SK-N-SH (cell line): ENCODE measurements at places on chromosomes 5 and 9. TPM values are rescaled to one million over a fixed set of nuclear protein-coding genes. Genes with fewer than 3 reads are reported as not detected.
A peak's percentile ranks its signal among the peaks of the same experiment; 100 is the strongest.

- H3K36me3 ChIP-seq: no peaks in the 10 kb centered on the region
- no peak overlapping the region for H3K27ac ChIP-seq
- DNase-seq: no peak
- H3K4me1 ChIP-seq: peaks cover under 1% of the 10 kb centered on the region; the same call in 1 of the 2 replicates
- no peak overlapping the region for H3K4me3 ChIP-seq
- H3K27me3 ChIP-seq: no peaks in the 10 kb centered on the region
These were observed 331.3 kb downstream of the NSG2 start for GRCh38 chr5:174376726-174377373.

DNA sequence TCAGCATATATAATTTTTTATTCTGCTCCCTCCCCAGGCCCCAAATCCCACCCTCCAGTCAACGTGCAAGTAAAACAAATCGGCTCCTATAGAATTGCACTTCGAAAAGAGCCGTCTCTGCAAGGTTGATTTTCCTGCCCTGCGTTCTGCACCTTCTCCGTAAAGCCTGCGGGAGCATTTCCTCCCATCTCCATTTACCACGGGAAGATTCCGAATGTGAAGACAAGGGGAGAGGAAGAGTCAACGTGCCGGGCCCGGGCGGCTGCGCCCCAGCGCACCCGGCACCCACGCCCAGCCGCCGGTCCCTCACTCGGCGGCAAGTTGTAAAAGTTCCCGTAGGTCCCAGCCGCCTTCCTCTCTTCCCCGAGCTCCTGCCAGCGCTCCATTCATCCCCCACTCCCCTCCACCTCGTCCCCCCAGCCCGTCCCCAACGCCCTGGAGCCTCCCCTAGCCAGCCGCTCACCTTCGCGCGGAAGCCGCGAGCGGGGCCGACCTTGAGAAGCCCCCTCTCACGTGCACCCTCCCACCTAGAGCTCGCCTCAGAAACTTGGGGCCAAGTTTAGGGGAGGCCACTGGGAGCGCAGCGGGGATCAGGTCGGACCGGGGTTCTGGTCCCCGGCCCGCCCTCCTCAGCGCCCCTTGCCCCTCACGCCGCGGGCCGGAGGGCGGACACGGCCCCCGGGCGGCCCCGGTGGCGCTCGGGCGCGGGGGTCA is 431 bp downstream of the BNC2 start:
- peak overlapping the region; percentile 30; the same call in 1 of the 2 replicates for H3K27ac ChIP-seq
- DNase-seq: peak; percentile 67
- H3K36me3 ChIP-seq: no peaks in the 10 kb centered on the region
- peaks cover 11% of the 10 kb centered on the region for H3K4me1 ChIP-seq
- no peaks in the 10 kb centered on the region for H3K27me3 ChIP-seq

DNA sequence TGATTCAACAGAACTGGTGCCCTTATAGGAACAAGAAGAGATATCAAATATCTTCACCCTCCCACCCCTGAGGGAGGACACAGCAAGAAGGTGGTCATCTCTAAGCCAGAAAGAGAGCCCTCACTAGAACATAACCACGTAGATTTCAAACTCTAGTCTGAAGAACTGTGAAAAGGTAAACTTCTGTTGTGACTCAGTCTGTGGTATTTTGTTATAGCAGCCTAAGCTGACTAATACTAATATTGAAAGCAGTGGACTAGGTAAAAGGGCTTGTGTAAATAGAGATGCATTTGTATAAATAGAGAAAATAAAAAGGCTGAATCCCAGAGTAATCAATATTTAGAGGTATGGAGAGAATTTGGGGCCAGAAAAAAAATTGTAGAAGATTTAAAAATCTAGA is 157.6 kb upstream of the CCNH start:
- H3K4me3 ChIP-seq: no peak overlapping the region
- H3K4me1 ChIP-seq: no peaks in the 10 kb centered on the region
- H3K36me3 ChIP-seq: no peaks in the 10 kb centered on the region
- no peak overlapping the region for H3K27ac ChIP-seq
- H3K27me3 ChIP-seq: no peaks in the 10 kb centered on the region
- DNase-seq: no peak

DNA sequence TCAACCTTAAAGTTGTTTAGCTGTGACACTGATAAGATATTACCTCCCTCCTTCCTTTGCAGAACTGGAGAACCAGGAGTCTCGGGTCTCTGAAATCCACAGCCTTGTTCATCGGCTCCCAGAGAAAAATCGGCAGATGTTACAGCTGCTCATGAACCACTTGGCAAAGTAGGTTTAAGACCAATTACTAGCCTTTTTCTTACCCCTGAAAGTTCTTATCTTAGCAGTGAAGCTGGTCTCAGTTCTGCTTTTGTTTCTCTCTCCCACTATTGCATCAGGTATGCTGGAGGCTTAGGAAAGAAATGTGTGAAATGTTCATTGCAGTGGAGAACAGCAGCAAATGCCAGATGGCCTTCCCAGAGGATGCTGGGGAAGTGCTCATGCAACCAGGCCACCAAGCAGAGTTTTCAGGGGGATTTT is 287.4 kb downstream of the ARHGAP26 start:
- no peak for DNase-seq
- H3K4me3 ChIP-seq: no peak overlapping the region
- peaks cover 47% of the 10 kb centered on the region for H3K36me3 ChIP-seq
- H3K4me1 ChIP-seq: no peaks in the 10 kb centered on the region; the same call in 1 of the 2 replicates
- H3K27me3 ChIP-seq: no peaks in the 10 kb centered on the region
- no peak overlapping the region for H3K27ac ChIP-seq

DNA sequence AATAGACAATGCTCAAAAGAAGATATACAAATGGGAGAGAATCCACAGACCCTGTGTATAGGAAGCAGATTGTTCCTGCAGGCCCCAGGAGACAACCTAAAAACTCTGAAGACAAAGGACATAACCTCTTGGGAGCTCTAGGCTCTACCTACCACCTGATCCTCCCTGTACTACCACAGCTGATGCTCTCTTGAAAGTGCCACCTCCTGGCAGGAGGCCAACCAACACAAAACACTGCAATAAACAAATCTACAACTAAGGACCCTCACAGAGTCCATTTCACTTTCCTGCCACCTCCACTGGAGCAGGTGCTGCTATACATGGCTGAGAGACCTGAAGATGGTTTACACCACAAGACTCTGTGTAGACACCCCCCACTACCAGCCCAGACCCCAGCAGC is 49.0 kb downstream of the STARD4 start:
- peaks cover 4% of the 10 kb centered on the region for H3K36me3 ChIP-seq
- H3K27ac ChIP-seq: no peak overlapping the region
- H3K27me3 ChIP-seq: no peaks in the 10 kb centered on the region
- H3K4me1 ChIP-seq: no peaks in the 10 kb centered on the region

- H3K4me3 ChIP-seq: no peak overlapping the region
- no peak for DNase-seq
- H3K27me3 ChIP-seq: no peaks in the 10 kb centered on the region
- no peaks in the 10 kb centered on the region; the same call in 1 of the 2 replicates for H3K4me1 ChIP-seq
- no peaks in the 10 kb centered on the region for H3K36me3 ChIP-seq
These were observed 173.2 kb downstream of the PRELID2 start for GRCh38 chr5:145661737-145662485.

DNA sequence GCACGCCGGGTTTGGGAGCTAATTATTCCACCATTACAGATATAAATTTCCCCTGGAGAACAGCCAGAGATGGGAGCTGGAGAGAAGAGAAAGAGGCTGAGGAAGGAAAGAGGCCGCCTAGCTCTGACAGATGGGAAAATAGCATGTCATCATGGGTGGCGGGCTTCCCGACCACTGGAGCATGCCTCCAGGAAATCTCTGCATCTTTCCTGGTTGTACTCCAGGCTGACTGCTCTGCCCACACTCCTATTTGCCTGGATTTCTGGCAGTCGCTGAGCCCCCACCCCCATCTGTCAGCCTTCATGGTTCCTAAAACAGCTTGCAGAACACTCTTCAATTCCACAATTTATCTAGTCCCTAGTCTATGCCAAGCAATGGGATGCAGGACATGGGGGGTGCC is 14.3 kb upstream of the GABRP start:
- H3K4me1 ChIP-seq: no peaks in the 10 kb centered on the region
- H3K27ac ChIP-seq: no peak overlapping the region
- peak; percentile 42 for DNase-seq
- no peak overlapping the region for H3K4me3 ChIP-seq

- no peaks in the 10 kb centered on the region for H3K36me3 ChIP-seq
- H3K27me3 ChIP-seq: no peaks in the 10 kb centered on the region
- no peak overlapping the region for H3K27ac ChIP-seq
- H3K4me1 ChIP-seq: no peaks in the 10 kb centered on the region
- H3K4me3 ChIP-seq: no peak overlapping the region
These were observed 1622.5 kb downstream of the MAT2B start for GRCh38 chr5:165127941-165128340.

GRCh38 chr9:29289365-29289764 is 1716.1 kb upstream of the C9orf72 start:
- no peaks in the 10 kb centered on the region for H3K36me3 ChIP-seq
- no peaks in the 10 kb centered on the region for H3K27me3 ChIP-seq
- DNase-seq: no peak
- no peak overlapping the region for H3K27ac ChIP-seq
- H3K4me1 ChIP-seq: no peaks in the 10 kb centered on the region

DNA sequence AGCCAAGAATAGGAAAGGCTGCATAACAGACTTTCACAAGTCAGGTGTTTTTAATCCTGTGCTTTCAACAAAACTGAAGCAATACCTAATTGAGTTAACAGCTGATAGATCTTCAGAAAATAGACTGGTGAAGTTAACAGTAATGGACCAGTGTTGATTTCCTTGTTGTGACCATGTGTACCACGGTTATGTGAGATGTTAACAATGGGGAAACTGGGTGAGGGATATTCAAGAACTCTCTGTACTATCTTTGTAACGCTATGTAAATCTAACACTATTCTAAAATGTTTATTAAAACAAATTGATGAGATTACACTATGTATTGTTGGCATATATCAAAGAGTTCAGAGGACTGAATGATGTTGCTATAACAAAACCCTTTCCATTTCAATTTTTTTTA is 36.9 kb downstream of the MACROH2A1 start:
- no peak for DNase-seq
- H3K27me3 ChIP-seq: no peaks in the 10 kb centered on the region
- H3K4me1 ChIP-seq: peaks cover 8% of the 10 kb centered on the region; the same call in 1 of the 2 replicates
- H3K36me3 ChIP-seq: peaks cover 38% of the 10 kb centered on the region
- H3K27ac ChIP-seq: no peak overlapping the region
- H3K4me3 ChIP-seq: no peak overlapping the region

DNA sequence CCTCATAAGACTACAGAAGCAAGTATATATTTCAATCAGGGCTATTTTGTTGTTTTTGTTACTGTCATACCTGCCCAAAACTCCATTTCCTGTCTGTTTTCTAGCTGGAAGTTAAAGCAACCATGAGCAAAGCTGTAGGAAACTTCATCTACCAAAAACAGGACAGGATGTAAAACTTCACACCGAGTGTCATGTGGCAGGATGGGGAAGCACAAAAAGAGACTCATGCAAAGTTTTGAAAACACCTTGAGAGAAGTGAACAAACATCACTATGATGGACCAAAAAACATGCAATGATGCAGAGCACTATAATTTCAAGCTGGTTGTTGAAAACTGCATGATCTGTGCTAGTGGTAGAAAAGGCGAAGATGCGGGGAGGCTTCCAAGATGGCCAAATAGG is 6.3 kb upstream of the GZMA start:
- no peak overlapping the region for H3K27ac ChIP-seq
- no peaks in the 10 kb centered on the region for H3K4me1 ChIP-seq
- no peaks in the 10 kb centered on the region; the same call in 1 of the 2 replicates for H3K27me3 ChIP-seq
- no peak overlapping the region for H3K4me3 ChIP-seq

- no peaks in the 10 kb centered on the region for H3K27me3 ChIP-seq
- DNase-seq: no peak
- H3K27ac ChIP-seq: no peak overlapping the region
- H3K4me3 ChIP-seq: no peak overlapping the region
These were observed 9.0 kb upstream of the NIPSNAP3A start for GRCh38 chr9:104738452-104738851.

- H3K4me3 ChIP-seq: no peak overlapping the region
- no peak overlapping the region for H3K27ac ChIP-seq
- no peaks in the 10 kb centered on the region for H3K36me3 ChIP-seq
- H3K4me1 ChIP-seq: peaks cover 4% of the 10 kb centered on the region
- H3K27me3 ChIP-seq: no peaks in the 10 kb centered on the region
These were observed 92.7 kb downstream of the RFX3 start for GRCh38 chr9:3433066-3433465.

DNA sequence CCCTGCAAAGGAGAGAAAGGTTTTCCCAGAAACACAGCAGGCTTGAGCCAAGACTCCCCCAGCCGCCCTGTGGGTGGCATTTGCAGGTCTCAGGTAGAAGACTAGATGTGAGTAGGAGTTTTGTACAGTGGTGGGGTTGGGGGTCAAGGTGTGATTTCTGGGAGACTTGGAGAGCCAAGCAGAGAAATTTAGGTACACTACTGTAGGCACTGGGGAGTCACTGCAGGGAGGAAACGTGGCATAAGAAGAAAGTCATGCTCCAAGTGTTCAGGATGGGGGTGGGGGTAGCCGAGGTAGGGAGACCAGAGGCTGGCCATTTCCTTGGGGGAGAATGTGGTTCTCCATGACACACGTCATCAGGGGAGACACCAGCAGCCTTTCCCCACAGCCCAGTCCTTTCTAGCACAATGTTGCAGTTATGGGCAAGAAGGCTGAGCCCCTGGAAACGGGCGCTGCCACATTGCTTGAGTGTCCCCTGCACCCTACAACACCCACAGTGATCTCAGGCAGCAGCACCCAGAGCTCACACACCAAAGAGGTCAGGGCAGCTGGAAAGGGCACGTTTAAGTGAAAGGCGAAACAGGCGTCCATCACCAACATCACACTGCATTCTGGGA is 210.5 kb downstream of the FSTL4 start:
- H3K36me3 ChIP-seq: no peaks in the 10 kb centered on the region
- no peak overlapping the region for H3K4me3 ChIP-seq
- DNase-seq: no peak

DNA sequence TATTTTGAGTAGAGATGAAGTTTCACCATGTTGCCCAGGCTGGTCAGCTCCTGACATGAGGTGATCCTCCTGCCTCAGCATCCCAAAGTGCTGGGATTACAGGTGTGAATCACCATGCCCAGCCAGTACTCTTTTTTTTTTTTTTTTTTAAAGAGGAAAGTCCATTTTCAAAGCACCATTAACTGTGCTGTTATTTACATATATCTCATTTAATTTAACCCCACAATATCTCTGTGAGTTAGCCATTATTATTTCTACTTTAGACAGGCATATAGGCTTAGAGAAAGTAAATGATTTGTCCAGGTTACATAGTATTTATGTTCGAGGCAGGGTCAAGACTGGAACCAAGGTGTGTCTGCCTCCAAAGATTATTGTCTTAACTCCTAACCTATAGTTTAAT is 50.7 kb downstream of the ATG10 start:
- no peak for DNase-seq
- H3K36me3 ChIP-seq: no peaks in the 10 kb centered on the region
- no peak overlapping the region for H3K27ac ChIP-seq
- no peak overlapping the region for H3K4me3 ChIP-seq
- no peaks in the 10 kb centered on the region for H3K4me1 ChIP-seq
- H3K27me3 ChIP-seq: no peaks in the 10 kb centered on the region

GRCh38 chr9:137461316-137461662 is 2.2 kb upstream of the NSMF start:
- H3K4me3 ChIP-seq: no peak overlapping the region
- H3K27me3 ChIP-seq: no peaks in the 10 kb centered on the region
- DNase-seq: no peak
- H3K4me1 ChIP-seq: peaks cover 18% of the 10 kb centered on the region

Gene TXNDC8
- polyA plus RNA-seq: not detected in 2 replicates

Gene FOXD4L4
- polyA plus RNA-seq: 0.13 and 0.19 TPM in 2 replicates

Gene MPDZ
- polyA plus RNA-seq: 20.5 and 27.0 TPM in 2 replicates

Gene FNBP1
- 10.2 and 11.0 TPM in 2 replicates for polyA plus RNA-seq
